ENCODE measurements at places on chromosomes 3 and 15.
A peak's percentile ranks its signal among the peaks of the same experiment; 100 is the strongest.

GRCh38 chr3:32421991-32422859 lies 30.6 kb downstream of the CMTM7 start:
- DNase-seq = no peak

DNA sequence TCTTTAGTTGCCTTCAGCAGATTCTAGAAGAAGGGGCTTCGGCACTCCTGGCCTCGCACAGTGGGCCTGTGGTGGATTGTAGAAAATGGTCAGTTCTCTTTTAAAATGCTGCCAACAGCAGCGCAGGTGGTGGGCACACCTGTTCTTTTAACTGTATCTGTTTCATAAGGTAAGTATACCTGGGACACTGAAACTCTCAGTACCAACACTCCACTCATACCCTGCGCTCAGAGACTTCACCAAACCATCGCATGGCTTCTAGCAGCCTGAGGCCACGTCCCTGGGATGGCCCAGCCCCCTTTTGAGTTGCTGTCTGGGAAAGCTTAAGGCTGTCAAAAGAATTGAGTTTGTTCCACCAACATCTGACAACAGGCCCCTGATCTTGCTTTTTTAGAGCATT lies 56.7 kb upstream of the MCF2L2 start:
- no peak for DNase-seq

GRCh38 chr3:117322866-117323265 lies 613.3 kb downstream of the TUSC7 start:
- no peak for DNase-seq

GRCh38 chr3:81965696-81966095 lies 204.3 kb upstream of the GBE1 start:
- no peak for DNase-seq

- no peak for DNase-seq
These were observed 1.7 kb downstream of the P2RY13 start for GRCh38 chr3:151327571-151328198.

- no peak for DNase-seq
These were observed 15.6 kb upstream of the KY start for GRCh38 chr3:134666466-134666865.

DNA sequence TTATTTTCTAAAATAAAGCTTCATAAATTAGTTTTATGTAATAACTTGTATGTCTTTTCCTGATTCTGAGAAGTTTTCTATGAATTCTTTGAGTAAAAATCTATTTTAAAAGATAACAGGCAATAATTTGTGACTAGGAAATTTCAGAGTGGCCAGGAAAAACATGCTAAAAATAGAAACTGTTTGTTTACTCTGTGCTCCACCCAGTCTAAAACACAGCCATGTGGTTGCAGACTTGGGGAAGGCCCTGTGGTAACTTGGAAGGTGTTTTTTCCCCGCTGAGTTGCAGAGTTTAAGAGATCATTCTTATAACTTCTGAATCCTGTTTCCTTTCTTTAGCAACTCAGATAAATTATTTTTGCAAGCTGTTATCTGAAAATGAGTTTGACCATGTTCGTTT lies 21.9 kb downstream of the PLCL2 start:
- DNase-seq = no peak

DNA sequence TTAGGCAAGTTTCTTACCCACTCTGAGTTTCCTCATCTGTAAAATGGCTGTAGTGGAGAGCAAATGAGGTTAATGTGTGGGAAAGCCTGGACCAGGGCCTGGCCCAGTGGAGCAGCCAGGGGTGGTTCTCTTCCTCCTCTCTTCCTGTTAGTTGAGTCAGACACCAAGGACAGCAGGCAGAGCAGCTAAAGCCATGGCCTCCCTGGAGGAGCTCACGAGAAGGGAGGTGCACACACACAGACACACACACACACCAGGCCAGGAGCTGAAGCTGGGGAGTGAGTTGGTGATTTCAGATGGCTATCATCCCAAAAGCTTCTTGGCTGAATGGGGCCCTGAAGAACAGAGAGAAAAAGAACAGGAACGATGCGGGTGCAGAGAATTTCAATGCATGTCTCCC lies 33.2 kb upstream of the TSPAN3 start:
- no peak for DNase-seq

GRCh38 chr15:90769375-90769774 lies 52.2 kb downstream of the BLM start:
- no peak for DNase-seq

- no peak for DNase-seq
These were observed 151.0 kb downstream of the CHL1 start for GRCh38 chr3:347581-347980.

GRCh38 chr3:14680716-14681115 lies 5.8 kb downstream of the C3orf20 start:
- DNase-seq = no peak

- no peak for DNase-seq
These were observed 74.6 kb downstream of the KLF13 start for GRCh38 chr15:31401282-31401681.

DNA sequence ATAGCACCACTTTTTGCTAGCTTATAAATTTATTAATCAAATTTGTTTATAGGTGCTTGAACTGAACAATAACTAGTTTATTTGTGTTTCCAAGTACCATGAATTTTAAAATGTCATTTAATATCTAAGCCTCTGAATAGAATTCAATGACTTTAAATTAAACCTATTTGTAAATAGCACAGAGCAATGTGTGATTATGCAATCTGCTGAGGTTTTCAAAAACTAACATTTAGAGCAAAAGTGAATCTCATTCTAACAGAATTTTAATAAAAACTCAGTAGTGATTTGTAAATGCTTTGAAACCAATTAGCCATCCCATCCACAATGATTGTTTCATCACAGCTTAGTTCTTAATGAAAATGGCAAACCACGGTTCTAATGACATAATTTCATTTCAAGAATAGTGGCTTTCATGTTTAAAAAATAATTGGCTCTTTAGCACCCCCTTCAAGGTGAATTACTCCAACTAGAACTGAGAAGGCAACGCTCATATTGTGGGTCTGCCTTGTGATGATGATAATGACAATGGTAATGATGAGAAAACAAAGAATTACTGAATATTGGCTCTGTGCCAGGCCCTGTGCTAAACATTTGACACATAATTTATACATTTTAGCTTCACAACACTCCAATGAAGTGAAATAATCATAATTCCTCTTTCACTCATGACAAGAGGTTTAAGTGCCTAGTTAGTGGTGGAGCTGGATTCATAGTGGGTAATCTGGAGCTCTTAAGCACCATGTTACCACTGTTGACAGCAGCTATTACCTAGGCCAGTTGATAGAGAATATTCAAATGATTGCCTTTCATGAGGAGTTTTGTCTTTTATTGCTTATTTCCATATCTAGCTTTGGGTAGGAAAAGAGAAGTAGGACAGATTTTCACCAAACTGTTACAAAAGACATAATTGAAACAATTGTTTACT lies 145.7 kb downstream of the RBMS3 start:
- no peak for DNase-seq

- peak; percentile 74 for DNase-seq
These were observed 61.0 kb downstream of the PGPEP1L start for GRCh38 chr15:98946301-98947255.

DNA sequence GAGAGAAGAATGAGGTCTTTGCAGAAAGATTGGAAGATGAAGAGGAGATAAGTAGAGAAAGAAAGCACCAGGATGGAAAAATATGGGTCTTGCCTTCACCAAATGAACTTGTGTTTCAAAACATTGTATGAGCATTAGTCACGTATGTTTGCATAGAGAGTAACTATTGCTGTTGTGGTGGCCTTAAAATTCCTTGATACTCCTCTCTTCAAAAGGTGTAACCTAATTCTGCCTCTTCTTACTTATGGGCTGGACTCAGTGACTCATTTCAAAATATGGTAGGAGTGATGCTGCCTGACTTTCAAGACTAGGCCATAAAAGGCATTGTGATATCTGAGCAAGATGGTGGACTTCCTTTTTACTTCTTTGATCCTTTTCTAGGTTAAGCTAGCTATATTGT lies 228.7 kb upstream of the ZNF385D start:
- no peak for DNase-seq

GRCh38 chr3:128188956-128189355 lies 35.7 kb downstream of the EEFSEC start:
- no peak for DNase-seq

- DNase-seq = no peak
These were observed 39.4 kb upstream of the TBL1XR1 start for GRCh38 chr3:177236704-177237103.

DNA sequence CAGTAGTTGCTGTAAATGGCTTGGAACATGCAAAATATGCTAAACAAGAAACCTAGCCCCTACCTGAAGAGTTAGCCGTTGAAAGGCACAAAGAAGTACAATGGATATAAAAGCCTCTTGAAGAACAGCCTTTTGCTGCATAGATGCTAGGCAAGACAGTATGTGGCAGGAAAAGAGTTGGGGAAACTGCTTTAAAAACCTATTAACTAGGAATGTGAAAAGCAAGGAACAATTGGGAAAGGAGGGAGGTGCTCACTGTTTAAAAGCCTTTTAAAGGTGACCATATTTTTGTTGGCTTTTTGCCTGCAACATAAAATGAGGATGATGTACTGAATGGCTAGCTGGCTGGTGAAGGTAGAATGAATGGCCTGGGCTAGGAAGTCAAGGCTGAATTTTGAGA lies 24.5 kb upstream of the SOX2 start:
- no peak for DNase-seq

DNA sequence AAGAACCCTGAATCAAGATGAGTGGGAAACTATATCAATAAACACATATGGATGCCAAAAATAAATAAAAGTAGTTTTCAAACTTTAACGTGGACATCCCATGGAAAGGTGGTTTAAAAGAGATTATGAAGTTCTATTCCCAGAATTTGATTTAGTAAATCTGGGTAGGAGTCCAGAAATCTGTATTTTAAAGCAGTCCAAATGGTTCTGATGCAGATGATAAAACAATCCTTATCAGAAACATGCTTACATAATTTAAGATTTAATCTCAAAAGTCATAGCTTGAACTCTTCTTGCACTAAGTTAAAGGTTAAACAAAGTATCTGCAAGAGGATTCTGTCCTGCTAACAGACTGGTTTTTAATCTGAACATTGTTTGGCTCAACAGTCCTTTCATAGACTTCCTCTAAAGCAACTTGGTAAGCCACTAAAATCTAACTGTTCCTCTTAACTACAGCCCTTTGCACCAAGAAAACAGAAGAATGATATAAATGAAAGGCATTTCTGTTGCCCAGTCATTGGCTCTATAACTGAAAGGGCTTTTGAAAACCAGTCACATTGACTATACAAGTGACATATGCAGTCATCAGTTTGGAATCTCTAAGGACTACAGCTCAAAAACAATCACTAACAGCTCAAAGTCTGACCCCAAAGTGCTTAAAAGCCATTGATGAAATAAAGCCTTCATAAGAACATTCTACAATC lies 23.4 kb upstream of the MAP4 start:
- no peak for DNase-seq

DNA sequence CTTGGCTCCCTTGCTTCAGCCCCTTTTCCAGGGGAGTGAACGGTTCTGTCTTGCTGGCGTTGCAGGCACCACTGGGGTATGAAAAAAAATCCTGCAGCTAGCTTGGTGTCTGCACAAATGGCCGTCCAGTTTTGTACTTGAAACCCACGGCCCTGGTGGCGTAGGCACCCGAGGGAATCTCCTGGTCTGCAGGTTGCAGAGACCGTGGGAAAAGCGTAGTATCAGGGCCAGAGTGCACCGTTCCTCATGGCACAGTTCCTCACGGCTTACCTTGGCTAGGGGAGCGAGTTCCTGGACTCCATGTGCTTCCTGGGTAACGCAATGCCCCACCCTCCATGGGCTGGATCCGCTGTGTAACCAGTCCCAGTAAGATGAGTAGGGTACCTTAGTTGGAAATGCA lies 214.9 kb downstream of the UBE2E2 start:
- no peak for DNase-seq
